ENCODE measurements at places on chromosomes 13 and 19. TPM values are rescaled to one million over a fixed set of nuclear protein-coding genes. Genes with fewer than 3 reads are reported as not detected.

GRCh38 chr13:34344816-34345215, 526.9 kb downstream of the RFC3 start:
- DNase-seq, result no peak

GRCh38 chr19:11693505-11694499, 44.9 kb downstream of the ZNF823 start:
- no peak for DNase-seq

DNA sequence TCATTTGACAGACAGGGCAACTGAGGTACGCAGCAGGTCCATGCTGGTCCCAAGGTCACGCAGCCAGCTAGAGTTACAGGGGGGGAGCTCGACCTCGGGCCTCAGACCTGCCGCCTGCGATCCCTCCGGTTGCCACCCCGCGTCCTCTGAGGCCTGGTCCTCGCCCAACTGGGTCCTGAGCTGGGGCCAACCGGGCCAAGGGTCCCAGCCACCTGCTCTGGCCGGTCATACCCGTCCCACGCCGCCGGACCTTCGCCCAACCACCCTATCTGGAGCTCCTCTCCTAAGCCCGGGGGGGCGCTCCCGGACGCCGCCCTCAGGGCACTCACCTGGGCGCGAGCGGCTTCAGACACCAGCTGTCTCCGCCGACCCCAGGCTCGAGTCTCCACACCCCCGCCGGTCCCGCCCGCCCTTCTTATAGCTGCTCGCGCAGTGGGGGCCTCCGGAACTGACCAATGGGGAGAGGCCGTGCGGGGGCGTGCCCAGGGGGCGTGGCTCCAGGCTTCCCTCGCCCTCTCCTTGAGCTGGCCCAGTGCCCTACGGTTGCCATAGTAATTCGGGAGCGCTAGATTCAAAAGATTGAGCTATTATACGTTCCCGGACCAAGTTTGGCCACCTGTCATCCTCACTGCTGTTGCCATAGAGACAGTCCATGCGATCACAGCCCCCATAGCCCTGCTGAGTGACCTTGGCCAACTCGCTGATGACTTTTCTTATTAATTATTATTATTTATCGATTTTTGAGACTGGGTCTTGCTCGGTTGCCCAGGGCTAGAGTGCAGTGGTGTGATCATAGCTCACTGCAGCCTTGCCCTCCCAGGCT, at the start of gene PLIN5:
TSS of gene PLIN5 (minus strand) at position 389 of the 823 bp plus-strand sequence. CDS start 1,150 bp downstream, outside the sequence.
- no peak for DNase-seq

DNA sequence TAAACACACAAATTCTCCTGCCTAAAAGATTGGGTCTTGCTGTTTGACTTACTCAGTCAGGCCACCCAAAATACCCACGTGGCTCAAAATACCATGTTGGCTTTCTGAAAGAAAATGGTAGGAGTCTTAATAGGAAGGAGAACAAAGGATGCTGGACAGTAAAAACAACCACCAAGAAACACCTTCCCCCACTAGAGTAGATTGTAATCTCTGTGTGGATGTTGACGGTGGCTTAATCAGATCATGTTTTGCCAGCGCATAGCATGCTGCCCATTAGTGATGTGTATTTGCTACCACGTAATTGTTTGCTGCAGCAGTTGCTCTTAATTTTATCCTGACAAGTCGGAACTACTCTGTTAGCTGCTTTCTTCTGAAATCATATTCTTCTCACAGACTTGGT, 1229.3 kb upstream of the SLC10A2 start:
- DNase-seq, result no peak

DNA sequence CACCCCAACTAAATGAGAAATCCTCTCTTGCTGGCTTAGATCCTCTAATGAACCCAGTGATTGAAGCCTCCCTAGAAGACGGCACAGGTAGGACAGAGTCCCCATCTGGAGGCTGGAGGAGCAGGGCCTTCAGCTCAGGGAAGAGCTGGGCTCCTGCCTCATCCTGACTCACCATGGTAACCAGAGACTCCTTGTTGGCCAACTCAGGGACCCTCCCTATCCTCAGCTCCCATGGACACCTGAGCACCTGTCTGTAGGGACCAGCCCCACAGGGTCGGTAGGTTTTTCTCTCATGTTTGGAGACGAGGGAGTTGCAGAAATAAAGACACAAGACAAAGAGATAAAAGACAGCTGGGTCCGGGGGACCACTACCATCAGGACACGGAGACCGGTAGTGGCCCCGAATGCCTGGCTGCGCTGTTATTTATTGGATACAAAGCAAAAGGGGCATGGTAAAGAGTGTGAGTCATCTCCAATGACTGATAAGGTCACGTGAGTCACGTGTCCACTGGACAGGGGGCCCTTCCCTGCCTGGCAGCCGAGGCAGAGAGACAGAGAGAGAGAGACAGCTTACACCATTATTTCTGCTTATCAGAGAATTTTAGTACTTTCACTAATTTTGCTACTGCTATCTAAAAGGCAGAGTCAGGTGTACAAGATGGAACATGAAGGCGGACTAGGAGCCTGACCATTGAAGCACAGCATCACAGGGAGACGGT, 26.6 kb downstream of the SIGLEC7 start:
- DNase-seq, result no peak

GRCh38 chr13:39410096-39410901, 192.7 kb downstream of the LHFPL6 start:
- no peak for DNase-seq

DNA sequence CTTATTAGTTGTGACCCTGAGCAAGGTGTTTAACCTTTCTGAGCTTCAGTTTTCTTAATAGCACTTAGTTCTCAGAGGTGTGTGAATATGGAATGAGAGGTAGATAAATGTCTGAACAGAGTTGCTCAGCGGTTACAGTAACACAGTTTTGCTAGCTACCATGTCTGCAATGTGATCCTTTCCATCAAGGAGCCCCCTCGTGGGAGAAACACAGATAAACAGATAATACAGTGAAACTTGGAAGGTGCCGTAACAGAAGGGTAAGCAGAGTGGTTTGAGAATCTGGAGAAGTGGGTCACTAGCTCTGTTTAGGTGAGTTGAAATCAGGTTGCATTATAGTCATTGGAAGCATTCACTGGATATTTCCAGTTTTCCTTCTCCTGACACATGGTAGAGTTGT, 38.9 kb downstream of the IRS2 start:
- no peak for DNase-seq

DNA sequence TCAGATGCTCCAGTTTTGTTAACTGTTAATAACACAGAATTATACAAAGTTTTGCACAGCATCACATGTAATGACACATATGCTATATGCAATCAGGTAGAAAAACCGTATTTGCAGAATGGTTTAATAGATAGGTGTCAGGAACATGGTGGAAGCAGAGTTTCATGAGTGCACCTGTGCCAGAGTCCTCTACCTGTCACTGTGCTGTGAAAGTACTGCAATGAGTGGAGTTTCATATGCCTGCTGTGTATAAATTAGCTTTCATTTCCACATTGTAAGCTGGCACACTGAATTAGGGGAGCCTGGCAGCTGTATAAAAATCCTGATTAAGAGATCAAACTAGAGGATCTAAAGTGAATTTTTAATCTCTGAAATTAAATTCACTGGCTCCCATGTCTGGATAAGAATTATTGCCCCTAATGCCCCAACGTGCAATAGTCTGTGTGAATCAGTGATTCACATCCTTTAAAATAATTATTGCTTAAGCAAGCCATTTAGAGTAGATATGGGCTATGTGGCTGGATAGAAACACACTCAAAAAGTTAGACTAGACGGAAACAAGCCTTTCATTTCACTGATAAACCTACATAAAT, 8.5 kb upstream of the EEF1AKMT1 start:
- no peak for DNase-seq

DNA sequence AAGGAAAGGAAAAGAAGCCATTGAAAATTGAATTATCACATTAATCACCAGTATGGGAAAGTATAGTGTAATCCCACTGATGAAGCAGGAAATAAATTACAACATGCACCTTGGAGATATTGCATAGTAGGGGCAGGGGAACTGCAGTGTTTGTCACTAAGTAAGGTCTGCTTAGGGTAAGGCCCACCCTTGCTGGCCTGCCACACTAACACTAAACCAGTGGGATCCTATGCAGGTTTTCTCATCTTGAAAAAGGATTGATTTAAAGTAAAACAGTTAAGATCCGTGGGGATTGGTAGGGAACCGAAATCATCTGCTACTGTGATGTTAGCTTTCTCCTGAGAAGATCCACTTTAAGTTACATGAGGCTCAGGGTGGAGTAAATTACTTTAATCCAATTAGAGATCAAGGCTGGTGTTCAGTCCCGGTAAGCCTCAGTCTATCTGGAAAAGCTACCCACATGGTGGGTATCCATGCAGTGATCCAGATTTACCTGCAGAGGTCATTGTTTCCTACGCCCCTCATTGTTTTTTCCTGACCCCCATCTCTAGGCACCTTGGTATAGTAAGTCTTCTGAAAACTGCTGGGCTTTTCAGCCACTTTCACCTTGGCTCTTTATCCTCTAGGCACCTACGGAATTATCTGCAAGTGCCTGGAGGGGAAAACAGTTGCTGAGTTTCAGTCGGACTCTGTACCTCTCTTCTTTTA, 1014.9 kb upstream of the ATXN8OS start:
- DNase-seq, result no peak

GRCh38 chr19:18704971-18705370, 21.5 kb downstream of the CRTC1 start:
- DNase-seq, result no peak

DNA sequence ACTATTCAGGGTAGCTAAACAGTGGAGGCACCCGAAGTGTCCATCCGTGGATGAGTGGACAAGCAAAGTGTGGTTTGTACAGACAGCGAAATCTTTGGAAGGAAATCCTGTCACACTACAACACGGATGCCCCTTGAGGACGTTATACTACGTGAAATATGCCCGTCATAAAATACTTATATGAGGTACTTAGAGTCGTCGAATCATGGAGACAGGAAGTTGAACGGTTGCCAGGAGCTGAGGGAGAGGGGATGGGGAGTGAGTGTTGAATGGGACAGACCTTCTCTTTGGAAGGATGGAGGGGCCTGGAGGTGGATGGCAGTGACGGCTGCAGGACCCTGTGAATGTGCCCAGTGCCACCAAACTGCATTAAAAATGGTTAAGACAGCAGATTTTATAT, 11.6 kb downstream of the ATP4B start:
- DNase-seq, result no peak

- DNase-seq, result no peak
Observed at GRCh38 chr19:17946965-17947784, 14.4 kb downstream of the CCDC124 start.

GRCh38 chr13:50882816-50883435, 26.7 kb upstream of the RNASEH2B start:
- no peak for DNase-seq

DNA sequence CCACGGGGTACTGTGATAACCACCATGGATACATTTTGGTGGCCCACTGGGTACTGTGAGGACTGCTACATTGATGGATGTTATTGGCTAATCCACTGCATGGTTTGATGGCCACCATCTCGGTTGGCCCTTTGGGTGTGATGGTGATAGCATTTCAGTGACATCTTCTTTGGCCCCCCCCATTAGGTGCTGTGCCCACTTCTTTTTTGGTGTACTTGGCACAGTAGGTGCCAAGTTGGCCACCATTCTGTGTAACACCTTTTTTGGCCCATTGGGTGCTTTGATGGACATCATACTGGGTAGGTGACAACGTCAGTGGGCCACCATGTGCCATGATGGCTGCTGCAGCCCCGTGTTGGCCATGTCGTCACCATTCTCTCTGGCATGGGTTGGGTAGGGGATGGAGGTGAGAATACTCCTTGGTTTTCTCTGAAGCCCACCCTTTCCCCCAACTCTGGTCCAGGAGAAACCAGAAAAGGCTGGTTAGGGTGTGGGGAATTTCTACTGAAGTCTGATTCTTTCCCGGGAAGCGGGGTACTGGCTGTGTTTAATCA, 9.2 kb downstream of the FOXA3 start:
- no peak for DNase-seq

GRCh38 chr13:22812793-22813192, 368.0 kb upstream of the SGCG start:
- DNase-seq, result no peak

- DNase-seq, result no peak
Observed at GRCh38 chr19:615619-616018, 17.7 kb downstream of the POLRMT start.

DNA sequence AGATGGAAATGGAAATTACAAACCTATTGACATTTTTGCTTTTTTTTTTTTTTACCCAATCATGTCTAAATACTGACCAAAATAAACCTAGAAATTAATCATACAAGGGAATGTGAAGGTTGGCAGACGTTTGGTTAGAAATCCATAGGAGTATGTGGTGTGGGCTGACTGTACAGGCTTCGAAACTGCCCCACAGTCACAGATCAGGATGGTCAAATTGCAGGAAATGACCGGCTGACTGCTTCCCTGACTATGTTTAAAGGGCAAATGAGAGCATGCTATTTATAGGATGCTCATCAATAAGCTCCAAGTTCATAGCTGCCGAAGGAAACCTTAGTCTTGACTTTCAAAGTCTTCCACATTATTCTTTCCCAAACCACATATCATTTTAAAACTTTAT, 118.4 kb downstream of the COG6 start:
- DNase-seq, result no peak

- DNase-seq, result no peak
Observed at GRCh38 chr13:25899952-25900351, 151.9 kb downstream of the SHISA2 start.

DNA sequence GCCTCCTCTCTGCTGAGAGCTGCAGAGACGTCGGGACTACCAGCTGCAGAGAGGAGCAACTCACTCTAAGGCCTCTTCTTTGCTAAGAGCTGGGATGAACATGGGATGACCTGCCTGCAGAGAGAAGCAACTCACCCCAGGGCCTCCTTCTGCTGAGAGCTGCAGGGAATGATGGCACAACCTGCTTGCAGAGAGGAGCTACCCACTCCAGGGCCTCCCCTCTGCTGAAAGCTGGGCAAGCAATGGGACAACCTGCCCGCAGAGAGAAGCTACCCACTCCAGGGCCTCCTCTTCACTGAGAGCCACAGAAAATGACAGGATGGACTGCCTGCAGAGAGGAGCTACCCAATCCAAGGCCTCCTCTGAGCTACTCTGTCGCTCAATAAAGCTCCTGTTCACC, 6.9 kb upstream of the MLLT1 start:
- DNase-seq, result no peak

GRCh38 chr13:41203810-41204209, 9.4 kb upstream of the KBTBD7 start:
- DNase-seq, result no peak

DNA sequence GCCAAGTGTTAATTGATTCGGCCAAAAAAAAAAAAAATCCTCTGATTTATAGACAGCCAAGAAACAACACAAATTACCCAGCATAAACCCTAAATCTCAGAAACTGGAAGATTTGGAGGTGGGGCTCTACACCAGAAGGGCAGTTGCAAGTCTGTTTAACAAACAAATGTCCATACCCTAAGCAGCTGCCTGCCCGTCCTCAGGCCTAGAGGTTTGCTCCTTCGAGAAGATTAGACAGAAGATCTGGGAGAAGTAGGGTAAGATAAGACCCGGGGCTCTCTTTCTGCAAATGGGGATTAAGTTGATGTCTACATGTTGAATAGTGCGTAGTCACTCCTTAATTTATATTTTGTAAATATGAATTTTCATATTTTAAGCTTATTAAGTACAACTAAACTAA, 3.4 kb upstream of the N4BP2L1 start:
- DNase-seq, result no peak

LILRA2 gene
- total RNA-seq, result not detected

CYP4F2 gene
- not detected for total RNA-seq

PLK5 gene
- not detected for total RNA-seq

KIR2DL4 gene
- 0.25 TPM for total RNA-seq

CALR3 gene
- total RNA-seq, result not detected

GPR183 gene
- total RNA-seq, result 55.4 TPM

SIGLEC12 gene
- 1.4 TPM for total RNA-seq

WASF3 gene
- total RNA-seq, result 0.11 TPM

MIR17HG gene
- 25.8 TPM for total RNA-seq

ZNF738 gene
- total RNA-seq, result 15.5 TPM

SYCN gene
- not detected for total RNA-seq

Measured in activated naive CD4-positive, alpha-beta T cell treated with anti-CD3 and anti-CD28 coated beads, Interleukin-2, amount 50 U/mL, for 72 hours (primary cell).